Esophagus squamous epithelium (tissue), 5 donors: ENCODE measurements at places on chromosomes 1 and 21.

GRCh38 chr21:37682966-37683365 lies 233.3 kb downstream of the KCNJ6 start:
- H3K4me3 ChIP-seq, result no peak overlapping the region
- no peak overlapping the region for H3K27ac ChIP-seq
- no peaks in the 10 kb centered on the region for H3K27me3 ChIP-seq
- DNase-seq, result no peak

GRCh38 chr1:177975588-177976495 lies 6.0 kb upstream of the SEC16B start:
- no peak for DNase-seq
- no peaks in the 10 kb centered on the region for H3K36me3 ChIP-seq
- no peaks in the 10 kb centered on the region for H3K4me1 ChIP-seq
- H3K4me3 ChIP-seq, result no peak overlapping the region

- no peak for DNase-seq
- H3K27me3 ChIP-seq, result no peaks in the 10 kb centered on the region
- H3K27ac ChIP-seq, result no peak overlapping the region
- peaks cover 5% of the 10 kb centered on the region for H3K4me1 ChIP-seq
- no peaks in the 10 kb centered on the region for H3K36me3 ChIP-seq
Measured at GRCh38 chr1:201760516-201760915, 68.4 kb upstream of the IPO9 start.

- no peaks in the 10 kb centered on the region for H3K4me1 ChIP-seq
- no peak overlapping the region for H3K27ac ChIP-seq
- DNase-seq, result no peak
- H3K36me3 ChIP-seq, result no peaks in the 10 kb centered on the region
- H3K4me3 ChIP-seq, result no peak overlapping the region
Measured at GRCh38 chr1:109443476-109443875, 17.2 kb upstream of the PSMA5 start.

- no peaks in the 10 kb centered on the region for H3K27me3 ChIP-seq
- H3K4me3 ChIP-seq, result no peak overlapping the region
- no peak for DNase-seq
- H3K36me3 ChIP-seq, result no peaks in the 10 kb centered on the region
- no peaks in the 10 kb centered on the region for H3K4me1 ChIP-seq
- no peak overlapping the region for H3K27ac ChIP-seq
Measured at GRCh38 chr1:218874313-218874712, 299.4 kb upstream of the LYPLAL1 start.

DNA sequence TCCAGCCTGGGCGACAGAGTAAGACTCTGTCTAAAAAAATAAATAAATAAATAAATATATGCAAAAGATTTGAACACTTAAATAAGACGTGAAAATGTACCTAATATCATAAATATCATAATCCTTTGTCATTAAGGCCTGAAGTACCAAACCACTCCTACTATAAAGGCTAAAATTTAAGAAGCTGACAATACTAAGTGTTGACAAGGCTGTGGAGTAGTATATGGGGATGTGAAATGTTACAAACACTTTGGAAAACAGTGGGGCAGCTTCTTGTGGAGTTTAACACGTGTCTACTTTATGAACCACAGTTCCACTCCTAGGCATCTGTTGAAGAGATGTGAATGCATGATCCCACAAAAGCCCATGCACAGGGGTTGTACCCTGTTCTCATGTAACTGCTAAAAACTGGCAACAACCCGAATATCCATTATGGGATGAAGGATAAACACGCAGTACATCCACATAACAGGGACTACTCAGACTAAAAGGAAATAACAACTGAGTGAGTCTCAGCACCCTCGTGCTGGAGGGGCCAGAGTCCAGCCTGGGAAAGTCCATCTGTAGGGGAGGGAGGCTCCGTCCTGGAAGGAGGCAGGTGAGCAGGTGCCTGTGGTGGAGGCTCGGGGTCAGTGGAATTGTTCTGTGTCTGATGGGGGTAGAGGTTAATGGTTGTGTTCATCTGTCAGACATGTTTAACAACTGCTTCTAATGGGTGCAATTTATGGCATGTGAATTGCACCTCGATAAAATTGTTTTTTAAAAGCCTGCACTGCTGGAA lies 6.7 kb upstream of the SLC19A1 start:
- H3K4me1 ChIP-seq, result peaks cover 1% of the 10 kb centered on the region
- no peak for DNase-seq

GRCh38 chr1:201184307-201185122 lies 6.1 kb upstream of the IGFN1 start:
- DNase-seq, result no peak
- H3K36me3 ChIP-seq, result no peaks in the 10 kb centered on the region
- no peaks in the 10 kb centered on the region for H3K4me1 ChIP-seq

DNA sequence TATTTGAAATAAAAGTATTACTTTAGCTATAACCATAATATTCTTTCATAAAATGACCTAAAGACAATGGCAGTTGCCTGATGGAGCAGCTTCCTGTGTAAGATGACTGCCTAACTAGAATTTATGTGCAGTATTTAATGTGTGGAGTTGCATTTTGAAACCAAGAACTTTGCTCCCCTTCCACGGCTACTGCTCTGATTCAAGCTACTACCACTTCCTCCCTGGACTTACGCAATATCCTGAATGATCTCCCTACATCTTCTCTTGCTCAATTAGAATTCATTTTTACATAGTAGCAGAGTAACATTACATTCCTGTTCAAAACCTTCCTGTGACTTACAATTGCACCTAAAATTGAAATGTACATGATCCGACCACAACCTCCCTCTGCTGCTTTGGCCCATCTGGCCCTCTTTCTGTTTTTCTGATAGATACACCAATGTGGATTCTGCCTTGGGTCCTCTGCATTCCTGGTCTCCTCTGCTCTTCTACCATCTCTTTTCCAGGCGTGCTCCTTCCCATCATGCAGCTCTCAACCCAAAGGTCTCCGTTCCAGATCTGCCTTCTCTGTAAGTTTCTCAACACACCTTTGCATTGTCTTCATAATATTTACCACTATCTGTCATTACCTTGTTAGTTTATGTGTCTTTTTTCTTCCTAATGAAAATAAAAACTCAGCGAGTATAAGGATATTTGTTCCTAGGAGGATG lies 47.4 kb upstream of the USP25 start:
- no peaks in the 10 kb centered on the region for H3K4me1 ChIP-seq
- no peak overlapping the region for H3K27ac ChIP-seq
- H3K36me3 ChIP-seq, result no peaks in the 10 kb centered on the region
- no peaks in the 10 kb centered on the region for H3K27me3 ChIP-seq
- DNase-seq, result no peak

DNA sequence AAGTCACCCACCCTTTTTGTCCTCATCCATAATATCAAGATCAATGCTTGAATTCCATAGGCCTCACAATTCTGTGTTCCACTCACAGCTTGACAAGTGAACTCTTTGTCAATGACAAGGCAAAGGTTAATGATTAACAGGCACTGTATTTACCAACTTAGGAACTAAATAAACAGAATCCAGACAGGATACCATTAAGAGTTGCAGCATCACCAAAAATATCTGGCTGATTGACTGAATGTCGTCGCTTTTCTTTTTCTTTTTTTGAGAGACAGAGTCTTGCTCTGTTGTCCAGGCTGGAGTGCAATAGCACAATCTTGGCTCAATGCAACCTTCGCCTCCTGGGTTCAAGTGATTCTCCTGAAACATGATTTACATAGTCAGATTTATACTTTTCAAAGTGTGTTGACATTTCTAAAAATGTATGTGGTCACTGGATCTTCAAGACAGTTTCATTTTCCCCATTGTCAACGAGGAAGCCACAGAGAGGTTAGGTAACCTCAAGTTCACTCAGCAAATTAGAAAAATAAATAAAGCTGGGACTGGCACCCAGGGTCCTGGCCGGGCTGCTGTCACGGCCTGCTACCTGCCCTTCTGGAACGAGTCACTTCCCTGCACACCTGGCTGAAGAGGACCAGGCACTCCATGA lies 81.0 kb downstream of the PDE9A start:
- no peaks in the 10 kb centered on the region for H3K27me3 ChIP-seq
- H3K36me3 ChIP-seq, result no peaks in the 10 kb centered on the region
- H3K27ac ChIP-seq, result no peak overlapping the region
- no peak for DNase-seq
- no peak overlapping the region for H3K4me3 ChIP-seq
- peaks cover 38% of the 10 kb centered on the region for H3K4me1 ChIP-seq

DNA sequence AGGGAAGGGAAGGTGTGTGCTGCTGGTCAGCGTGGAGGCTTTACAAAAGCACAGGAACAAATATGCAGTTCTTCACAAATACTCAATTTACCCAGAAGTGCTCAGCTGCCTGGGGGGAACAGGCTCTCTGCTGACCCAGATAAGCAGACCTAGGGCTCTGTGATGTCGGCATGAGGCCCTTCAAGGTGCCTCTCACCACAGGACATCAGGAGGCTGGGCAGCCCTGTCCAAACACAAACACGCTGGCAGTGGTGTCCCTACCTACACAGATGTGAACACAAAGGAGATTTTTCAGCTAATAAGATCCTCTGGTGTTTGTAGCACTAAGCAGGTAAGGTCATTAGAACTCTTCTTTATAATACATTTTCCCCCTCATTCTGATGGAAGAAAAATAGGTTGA lies 243.0 kb upstream of the PROX1 start:
- no peaks in the 10 kb centered on the region for H3K27me3 ChIP-seq
- H3K36me3 ChIP-seq, result no peaks in the 10 kb centered on the region
- H3K4me1 ChIP-seq, result no peaks in the 10 kb centered on the region
- no peak overlapping the region for H3K27ac ChIP-seq
- DNase-seq, result no peak
- no peak overlapping the region for H3K4me3 ChIP-seq

GRCh38 chr1:102219463-102219862 lies 222.7 kb upstream of the OLFM3 start:
- no peak overlapping the region for H3K4me3 ChIP-seq
- H3K4me1 ChIP-seq, result no peaks in the 10 kb centered on the region
- no peak for DNase-seq
- no peak overlapping the region for H3K27ac ChIP-seq
- H3K27me3 ChIP-seq, result no peaks in the 10 kb centered on the region

- H3K4me1 ChIP-seq, result peaks cover 32% of the 10 kb centered on the region
- H3K27me3 ChIP-seq, result no peaks in the 10 kb centered on the region
- no peak for DNase-seq
- no peaks in the 10 kb centered on the region for H3K36me3 ChIP-seq
Measured at GRCh38 chr1:88060112-88060673, 623.9 kb upstream of the PKN2 start.

- no peak overlapping the region for H3K27ac ChIP-seq
- no peaks in the 10 kb centered on the region for H3K4me1 ChIP-seq
- no peak overlapping the region for H3K4me3 ChIP-seq
- DNase-seq, result no peak
- H3K27me3 ChIP-seq, result no peaks in the 10 kb centered on the region
- no peaks in the 10 kb centered on the region for H3K36me3 ChIP-seq
Measured at GRCh38 chr1:74790453-74790852, 57.5 kb downstream of the TYW3 start.

GRCh38 chr1:107225706-107226105 lies 84.9 kb downstream of the NTNG1 start:
- no peaks in the 10 kb centered on the region for H3K4me1 ChIP-seq
- DNase-seq, result no peak
- H3K27ac ChIP-seq, result no peak overlapping the region
- no peak overlapping the region for H3K4me3 ChIP-seq
- H3K27me3 ChIP-seq, result no peaks in the 10 kb centered on the region

- no peak for DNase-seq
- H3K36me3 ChIP-seq, result no peaks in the 10 kb centered on the region
- no peak overlapping the region for H3K27ac ChIP-seq
- no peak overlapping the region for H3K4me3 ChIP-seq
Measured at GRCh38 chr1:228360533-228361313, 45.9 kb downstream of the TRIM11 start.

- no peaks in the 10 kb centered on the region for H3K27me3 ChIP-seq
- no peak overlapping the region for H3K27ac ChIP-seq
- DNase-seq, result no peak
- no peak overlapping the region for H3K4me3 ChIP-seq
Measured at GRCh38 chr1:77063118-77063517, 156.1 kb downstream of the PIGK start.

DNA sequence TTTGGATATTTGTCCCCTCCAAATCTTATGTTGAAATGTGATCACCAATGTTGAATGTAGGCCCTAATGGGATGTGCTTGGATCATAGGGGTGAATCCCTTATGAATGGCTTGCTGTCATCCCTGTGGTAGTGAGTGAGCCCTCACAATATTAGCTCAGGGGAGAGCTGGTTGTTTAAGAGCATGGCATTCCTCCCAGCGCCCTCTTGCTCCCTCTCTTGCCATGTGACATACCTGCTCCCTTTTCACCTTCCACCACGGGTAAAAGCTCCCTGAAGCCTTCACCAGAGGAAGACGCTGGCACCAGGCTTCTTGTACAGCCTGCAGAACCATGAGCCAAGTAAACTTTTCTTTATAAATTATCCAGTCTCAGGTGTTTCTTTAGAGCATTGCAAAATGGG lies 305.6 kb downstream of the KCTD3 start:
- H3K36me3 ChIP-seq, result no peaks in the 10 kb centered on the region
- no peak for DNase-seq
- no peaks in the 10 kb centered on the region for H3K27me3 ChIP-seq
- H3K4me3 ChIP-seq, result no peak overlapping the region
- H3K27ac ChIP-seq, result no peak overlapping the region
- H3K4me1 ChIP-seq, result no peaks in the 10 kb centered on the region

GRCh38 chr1:219081943-219082925 lies 91.4 kb upstream of the LYPLAL1 start:
- H3K4me3 ChIP-seq, result no peak overlapping the region
- no peak overlapping the region for H3K27ac ChIP-seq
- H3K4me1 ChIP-seq, result no peaks in the 10 kb centered on the region
- no peak for DNase-seq

- no peaks in the 10 kb centered on the region for H3K27me3 ChIP-seq
- H3K36me3 ChIP-seq, result no peaks in the 10 kb centered on the region
- H3K27ac ChIP-seq, result no peak overlapping the region
- H3K4me3 ChIP-seq, result no peak overlapping the region
- DNase-seq, result no peak
Measured at GRCh38 chr1:91929250-91929649, 20.0 kb upstream of the BRDT start.

DNA sequence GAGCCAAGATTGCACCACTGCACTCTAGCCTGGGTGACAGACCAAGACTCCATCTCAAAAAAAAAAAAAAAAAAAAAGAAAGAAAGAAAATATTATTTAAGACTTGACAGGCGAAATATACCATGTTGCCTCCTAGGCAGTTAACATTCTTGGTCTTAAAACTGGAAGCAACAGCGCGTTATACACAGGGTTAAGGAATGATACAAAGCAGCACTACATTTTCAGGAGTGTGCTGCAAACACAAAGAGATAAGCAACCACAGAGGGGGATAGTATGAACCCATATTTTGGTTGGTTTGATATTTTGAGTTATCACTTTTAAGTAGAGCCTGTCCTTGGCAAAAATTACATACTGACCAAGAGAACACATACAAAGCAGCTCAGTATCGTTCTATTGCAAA lies 25.1 kb downstream of the USP24 start:
- H3K4me3 ChIP-seq, result no peak overlapping the region
- no peaks in the 10 kb centered on the region for H3K27me3 ChIP-seq
- DNase-seq, result no peak
- H3K27ac ChIP-seq, result no peak overlapping the region
- no peaks in the 10 kb centered on the region for H3K4me1 ChIP-seq
- H3K36me3 ChIP-seq, result no peaks in the 10 kb centered on the region

GRCh38 chr1:203492082-203492747 lies 1.7 kb upstream of the OPTC start:
- H3K36me3 ChIP-seq, result no peaks in the 10 kb centered on the region
- no peak for DNase-seq
- H3K27ac ChIP-seq, result no peak overlapping the region
- H3K4me3 ChIP-seq, result no peak overlapping the region
